SW 1271 (cell line): ENCODE measurements at places on chromosomes 1 and 21.

- peak; percentile 52 for DNase-seq
Measured at GRCh38 chr1:156583821-156584622, 4.5 kb downstream of the TTC24 start.

DNA sequence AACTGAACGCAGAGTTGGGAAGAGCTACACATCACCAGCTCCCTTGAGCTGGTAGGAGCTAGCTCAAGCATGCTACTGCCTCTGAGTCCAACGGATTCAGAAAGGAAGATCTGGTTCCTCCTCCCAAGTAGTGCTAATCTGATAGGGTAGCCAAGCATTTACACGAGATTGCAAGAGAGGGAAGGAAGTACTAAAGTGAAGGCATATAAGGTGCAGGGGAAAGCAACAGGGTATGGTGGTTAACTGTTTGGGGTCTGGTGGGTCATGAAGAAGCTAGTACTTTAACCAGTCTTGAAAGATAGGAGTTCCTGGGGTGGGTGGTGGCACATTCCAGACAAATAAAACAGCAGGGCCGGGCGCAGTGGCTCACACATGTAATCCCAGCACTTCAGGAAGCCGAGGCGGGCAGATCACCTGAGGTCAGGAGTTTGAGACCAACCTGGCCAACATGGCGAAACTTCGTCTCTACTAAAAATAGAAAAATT, 20.2 kb upstream of the ZNF436 start:
- DNase-seq = no peak

DNA sequence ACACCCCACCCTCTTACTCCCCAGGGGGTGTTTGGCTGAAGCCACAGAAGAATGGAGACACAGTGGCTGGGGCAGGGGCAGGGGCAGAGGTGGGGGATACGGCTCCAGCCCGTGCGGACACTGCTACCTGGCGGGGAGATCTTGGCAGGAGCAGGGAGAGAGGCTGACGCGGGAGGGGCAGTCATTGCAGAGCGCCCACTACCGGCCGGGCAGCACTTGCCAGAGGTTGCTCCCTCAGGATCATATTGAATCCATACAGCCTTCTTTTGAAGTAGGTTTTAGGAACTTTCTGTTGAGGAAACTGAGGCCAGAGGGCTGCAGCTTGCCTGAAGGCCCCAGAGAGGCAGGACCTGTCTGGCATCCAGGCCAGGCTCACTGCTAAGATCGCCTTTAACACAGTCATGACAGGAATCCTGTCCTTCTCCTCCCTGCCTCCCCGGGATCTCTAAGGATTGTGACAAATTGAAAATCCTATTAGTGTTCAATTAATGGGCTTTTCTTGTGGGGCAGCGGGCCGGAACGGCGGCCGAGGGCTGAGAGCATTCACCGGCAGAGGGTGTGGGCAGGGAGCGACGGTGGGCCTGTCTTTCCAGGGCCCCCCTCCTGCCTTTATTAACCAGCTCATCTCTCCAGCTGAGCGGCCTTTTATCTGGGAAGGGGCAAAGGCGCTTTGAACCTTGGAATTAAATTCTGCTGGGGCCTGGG, 65.5 kb upstream of the WNT4 start:
- DNase-seq = no peak

- DNase-seq = no peak
Measured at GRCh38 chr21:27480841-27481261, 514.0 kb upstream of the ADAMTS5 start.

- DNase-seq = no peak
Measured at GRCh38 chr1:168362991-168363390, 82.3 kb downstream of the TBX19 start.
